Stimulated activated CD4-positive, alpha-beta T cell treated with anti-CD3 and anti-CD28 coated beads, Interleukin-12 subunit alpha, Interleukin-12 subunit beta, amount 100 ng/mL, for 24 hours (primary cell): ENCODE measurements at places on chromosomes 11 and 22.

GRCh38 chr11:71391796-71392195 lies 56.4 kb downstream of the DHCR7 start:
- DNase-seq: no peak

DNA sequence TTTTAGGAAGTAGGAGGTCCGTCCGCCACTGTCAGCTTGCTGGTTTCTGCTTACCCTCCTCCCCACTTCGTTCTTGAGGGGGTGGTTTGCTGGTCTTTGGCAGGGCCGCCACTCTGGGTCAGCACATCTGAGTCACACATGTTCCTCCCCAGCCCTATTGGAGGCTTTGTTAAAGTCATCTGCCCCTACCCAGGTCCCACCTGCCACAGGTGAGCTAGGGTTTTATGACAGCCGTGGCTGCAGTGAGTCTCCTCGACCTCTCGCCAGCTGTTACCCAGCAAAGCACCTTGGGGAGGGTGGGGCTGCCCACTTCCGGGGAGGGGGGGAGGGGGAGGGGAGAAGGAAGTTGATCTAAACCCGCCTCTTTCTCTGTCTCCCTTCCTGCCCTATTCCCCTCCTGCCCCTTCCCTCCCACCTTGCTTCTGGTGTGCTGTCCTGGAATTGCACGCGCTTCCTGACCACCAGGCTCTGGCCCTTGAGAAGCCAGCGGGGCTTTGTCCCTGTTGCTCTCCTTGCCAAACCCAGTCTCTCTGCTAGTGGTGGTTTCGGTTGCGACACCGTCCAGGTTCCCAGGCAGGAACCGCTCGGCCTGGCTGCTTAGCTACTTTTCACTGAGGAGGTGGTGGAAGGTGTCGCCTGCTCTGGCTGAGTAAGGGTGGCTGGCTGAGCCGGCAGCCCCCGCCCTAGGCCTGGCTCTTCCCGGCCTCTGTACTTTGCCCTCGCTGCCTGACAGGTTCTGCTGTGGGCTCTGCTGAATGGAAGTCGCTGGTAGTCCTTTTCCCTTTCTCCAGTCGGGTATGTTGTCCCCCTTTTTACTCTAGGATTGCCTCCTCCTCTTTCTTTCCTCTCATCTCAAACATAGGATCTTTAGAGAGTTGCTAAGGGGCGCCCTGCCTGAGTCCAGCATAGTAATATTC lies 28.5 kb downstream of the RCOR2 start:
- peak; percentile 55 for DNase-seq

GRCh38 chr11:118921929-118922744 lies 3.6 kb downstream of the BCL9L start:
- DNase-seq: no peak

DNA sequence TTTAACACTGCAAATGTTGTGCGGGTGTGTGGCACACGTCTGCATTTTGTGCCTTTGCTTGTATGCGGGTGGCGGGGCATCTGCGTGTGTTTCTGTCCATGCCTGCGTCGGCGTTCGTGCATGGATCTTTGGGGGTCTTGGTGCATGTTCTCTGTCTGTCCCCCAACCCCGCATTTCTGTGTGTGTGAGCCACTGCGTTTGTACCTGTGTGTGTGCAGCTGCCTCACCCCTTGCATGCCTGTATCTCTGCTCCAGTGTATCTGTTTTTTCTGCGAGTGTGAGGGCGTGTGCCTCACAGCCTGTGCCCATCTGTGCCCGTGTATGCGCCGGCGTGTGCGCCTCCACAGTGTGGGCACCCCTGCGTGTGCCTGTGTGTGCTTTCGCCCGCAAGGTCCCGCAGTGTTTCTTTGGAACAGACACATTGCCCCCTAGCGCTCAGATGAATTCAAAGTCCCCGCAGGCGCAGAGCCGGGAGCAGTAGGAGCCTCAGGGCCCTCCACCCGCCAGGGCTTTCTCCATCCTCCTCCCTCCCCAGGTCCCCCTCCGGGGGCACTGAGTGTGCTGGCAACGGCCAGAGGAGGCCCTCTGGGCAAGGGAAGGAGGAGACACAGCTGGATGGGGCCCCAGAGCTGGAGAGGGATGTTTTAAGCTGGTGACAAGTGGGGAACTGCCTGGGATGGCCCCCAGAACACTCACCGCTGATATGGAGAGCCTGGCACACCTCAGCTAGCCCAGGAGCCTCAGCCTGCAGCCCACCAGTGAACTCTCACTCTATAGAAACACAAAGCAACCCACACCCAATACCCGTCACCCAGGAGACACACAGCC lies 3.1 kb upstream of the MN1 start:
- DNase-seq: peak; percentile 39

DNA sequence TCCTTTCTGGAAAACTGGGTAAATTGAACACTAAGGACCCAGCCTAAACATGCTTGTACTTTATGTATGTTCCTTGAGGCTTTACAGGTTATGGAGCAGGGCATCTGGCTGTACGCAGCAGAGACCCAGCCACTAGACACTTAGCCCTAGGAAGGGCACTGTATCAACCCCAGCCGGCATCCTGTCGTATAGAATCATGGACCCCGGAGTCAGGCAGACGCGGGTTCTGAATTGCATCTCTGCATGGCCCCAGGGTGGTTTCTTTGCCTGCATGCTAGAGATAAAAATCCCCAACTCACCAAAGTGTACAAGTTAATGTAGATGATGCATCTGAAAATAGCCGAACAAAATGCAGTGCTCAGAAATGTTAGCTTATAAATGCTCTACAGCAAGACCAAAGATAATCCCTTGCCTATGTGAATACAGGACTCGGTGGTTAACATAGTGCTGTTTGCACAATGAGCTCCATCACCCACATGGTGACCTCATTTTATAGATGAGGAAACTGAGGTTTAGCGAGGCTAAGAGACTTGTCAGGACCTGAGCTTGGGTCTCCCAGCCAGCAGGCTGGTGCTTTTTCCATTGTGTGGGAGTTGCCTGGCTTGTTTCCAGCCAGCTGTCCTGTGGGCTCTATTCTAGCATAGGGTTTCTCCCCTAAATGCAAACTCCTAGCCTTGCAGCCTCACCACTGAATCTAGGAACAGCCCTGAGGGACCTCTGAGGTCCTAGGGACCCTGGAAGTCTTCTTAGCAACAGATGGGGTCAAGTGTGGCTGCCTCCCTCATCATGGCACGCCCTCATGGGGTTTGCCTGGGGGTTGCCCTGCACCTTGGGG lies 7.3 kb downstream of the CD6 start:
- no peak for DNase-seq

DNA sequence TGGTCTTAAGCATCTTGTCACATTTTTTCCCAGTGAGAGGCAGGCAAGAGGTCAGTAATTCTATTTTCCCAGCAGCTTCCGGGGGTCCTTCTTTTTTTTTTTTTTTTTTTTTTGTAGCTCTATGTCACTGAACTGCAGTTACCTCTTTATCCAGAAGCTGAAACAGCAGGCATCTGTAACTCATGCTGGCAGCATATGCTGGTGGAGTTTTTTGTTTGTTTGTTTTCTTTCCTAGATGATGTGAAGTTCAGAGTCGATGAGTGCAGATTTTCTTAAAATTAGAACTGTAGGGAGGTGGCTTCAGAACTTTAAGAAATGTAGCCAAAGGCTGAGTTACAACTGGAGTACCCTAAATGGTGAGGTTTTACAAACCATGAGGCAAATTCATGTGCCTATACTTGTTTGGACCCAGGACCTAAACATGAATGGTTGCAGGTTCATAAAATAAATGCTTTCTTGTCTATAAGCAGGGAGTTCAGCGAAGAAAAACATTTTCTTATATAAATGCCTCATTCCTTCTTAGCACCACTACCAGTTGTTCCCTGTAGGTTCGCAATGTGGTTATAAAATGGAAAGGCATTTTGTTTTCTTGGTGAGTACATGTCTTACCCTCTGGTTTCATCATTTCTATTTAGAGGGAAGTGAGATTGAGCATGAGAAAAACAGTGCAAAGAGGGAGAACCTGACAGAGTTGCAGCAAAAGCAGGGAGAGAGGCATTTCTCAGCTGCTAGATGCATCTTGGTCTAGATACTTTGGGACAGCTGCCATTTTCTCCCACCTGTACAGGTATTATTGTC lies 84.0 kb downstream of the TRIM44 start:
- DNase-seq: no peak

- no peak for DNase-seq
These were observed 64.6 kb upstream of the CHST1 start for GRCh38 chr11:45730014-45730413.

DNA sequence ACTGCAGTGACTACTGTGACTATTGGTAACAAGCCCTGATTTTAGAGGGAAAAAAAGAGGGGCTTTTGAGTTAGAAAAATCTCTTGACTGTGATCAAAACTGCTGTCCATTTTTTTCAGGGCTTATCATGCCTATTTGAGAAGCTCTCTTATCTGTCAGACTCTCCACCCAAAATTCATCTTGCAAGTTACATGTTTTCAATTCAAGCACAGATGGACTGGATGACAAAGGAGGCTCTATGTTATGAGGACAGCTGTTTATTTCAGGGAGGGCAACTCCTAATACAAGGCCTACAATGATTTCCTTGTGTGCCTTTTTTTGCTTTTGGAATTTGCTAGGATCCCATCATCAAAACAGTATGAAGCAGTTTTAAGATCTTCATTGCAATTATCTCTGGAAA lies 35.2 kb upstream of the USP47 start:
- no peak for DNase-seq

- DNase-seq: no peak
These were observed 20.6 kb downstream of the TMPRSS6 start for GRCh38 chr22:37088750-37089408.

- peak; percentile 53 for DNase-seq
These were observed 3.7 kb upstream of the POLD4 start for GRCh38 chr11:67356864-67357561.

DNA sequence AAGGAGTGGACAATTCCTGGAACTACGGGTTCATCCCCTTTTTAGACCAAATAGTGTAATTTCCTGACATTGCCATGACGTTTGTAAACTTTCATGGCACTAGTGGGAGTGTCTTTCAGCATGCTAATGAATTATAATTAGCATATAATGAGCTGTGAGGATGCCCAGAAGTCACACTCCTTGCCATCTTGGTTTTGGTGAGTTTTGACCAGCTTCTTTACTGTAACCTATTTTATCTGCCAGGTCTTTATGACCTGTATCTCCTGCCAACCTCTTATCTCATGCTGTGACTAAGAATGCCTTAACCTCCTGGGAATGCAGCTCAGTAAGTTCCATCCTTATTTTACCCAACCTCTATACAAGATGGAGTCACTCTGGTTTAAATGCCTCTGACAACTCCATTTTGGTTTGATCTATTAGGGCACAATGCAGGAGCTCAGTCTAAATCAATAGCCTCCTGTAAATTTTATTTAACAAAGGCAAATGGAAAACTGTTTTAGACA lies 20.7 kb downstream of the OR10A6 start:
- DNase-seq: no peak

- DNase-seq: no peak
These were observed 152.4 kb upstream of the TTC12 start for GRCh38 chr11:113161711-113162591.

DNA sequence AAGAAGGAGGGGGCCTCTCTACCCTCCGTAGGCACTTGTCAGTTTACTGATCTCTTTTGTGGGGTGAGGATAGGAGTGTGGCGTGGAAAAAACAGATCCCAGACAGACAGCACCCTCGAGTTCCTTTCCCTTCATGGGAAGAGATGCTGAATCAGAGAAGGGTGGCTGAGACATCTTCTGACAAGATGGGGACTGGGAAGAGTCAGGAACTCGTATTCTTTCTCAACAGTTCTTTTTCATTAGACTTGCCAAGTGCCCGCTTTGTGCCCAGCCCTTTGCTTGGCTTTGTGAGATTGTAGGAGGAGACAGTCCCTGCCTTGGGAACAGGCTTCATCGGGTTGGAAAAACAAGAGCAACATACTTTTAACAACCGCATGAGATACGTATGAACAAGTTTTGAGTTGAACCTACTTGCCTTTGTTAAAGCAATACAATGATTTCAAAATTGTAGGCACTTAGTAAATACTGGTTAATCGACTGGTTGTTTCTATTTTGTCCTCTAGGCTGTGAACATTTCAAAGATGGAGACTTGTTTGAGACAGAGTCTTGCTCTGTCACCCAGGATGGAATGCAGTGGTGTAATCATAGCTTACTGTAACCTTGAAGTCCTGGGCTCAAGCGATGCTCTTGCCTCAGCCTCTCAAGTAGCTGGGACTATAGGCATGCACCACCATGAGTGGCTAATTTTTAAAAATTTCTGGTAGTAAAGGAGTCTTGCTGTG lies 1.1 kb downstream of the RRM1 start:
- no peak for DNase-seq

DNA sequence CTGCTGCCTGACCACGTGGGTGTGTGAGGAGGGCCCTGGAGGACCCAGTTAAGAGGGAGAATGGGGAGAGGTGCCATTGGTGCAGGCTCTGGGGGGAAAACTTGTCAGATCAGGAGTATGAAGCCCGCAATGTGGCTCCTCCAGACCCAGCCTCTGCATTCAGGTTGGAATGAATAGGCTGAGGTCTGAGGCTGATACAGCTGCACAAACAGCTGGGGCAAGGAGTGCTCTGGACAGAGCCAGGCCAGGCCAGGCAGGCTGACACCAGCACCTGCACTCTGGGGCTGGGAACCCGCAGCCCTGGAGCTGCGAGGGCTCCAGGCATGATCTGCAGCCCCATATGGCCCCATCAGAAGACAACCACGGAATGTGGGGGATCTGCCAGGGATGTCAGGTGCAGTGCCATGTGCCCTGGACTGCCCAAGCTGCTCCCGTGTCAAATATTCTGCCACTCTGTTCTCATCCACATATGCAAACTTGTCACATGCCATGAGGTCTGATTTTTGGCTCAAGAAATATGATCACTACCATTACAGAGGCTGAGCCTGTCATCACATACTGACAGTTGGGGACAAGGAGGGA lies 27.2 kb upstream of the KCNJ11 start:
- DNase-seq: no peak

GRCh38 chr11:94194712-94195111 lies 66.1 kb downstream of the PANX1 start:
- no peak for DNase-seq

DNA sequence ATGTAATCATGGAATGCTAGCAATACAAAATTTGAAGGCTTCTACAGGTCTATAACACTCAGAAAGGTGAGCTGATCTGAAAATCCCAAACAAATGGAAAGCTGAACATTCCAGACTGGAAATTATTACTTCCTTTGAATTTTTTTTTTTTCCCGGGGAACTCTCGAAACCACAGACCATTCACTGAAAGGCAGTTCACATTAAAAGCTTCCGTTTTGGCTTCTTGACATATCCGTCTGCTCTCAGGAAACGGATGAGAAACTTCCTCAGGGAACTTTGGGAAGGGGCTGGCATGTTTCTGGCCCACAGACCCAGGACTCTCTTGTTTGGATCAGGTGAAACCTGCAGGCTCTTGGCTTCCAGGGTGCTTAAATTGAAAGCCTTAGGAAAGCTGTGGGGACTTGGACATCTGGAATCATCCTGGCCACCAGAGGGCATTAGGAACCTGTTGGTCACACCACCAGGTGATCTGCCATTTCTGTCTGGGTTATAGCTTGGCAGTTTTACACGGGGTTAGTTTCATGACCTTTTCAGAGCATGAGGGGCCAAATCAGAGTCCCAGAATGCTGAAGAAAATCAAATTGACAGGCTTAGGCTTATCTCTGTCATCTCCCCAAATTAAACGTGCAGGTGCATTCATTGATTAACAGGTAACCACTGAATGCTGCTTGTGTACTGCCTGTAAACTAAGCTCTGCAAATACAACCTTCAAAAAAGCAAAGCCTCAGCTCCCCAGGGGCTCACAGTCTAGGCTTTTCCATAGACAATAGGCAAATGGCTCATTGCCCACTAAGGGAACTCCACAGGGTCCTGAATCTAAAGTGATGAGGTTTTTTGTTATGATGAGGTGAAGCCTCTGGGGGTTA lies 22.7 kb upstream of the GRAMD1B start:
- peak; percentile 42 for DNase-seq
